Activated CD4-positive, alpha-beta memory T cell treated with anti-CD3 and anti-CD28 coated beads for 36 hours (primary cell): ENCODE measurements at places on chromosomes 1 and 21.

DNA sequence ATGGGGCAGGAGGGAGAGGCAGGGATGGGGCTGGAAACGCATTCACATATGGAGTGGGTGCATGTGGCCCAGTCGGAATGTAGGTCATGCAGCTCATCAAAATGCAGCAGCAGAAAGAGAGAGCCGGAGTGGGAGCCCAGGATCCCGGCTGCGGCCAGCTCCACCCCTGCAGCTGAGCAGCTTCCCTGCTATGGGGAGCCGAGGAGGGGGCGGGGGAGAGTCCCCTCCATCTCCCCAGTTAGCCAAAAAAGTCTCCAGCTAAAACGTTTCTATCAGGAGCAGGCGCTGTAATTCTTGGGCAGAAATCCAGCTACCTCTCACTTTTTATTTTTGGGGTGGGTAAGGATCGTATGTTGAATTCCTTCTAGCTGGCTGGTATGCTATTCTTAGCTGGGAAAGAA, 39.7 kb downstream of the MRPL37 start:
- H3K27me3 ChIP-seq, result no peaks in the 10 kb centered on the region
- H3K36me3 ChIP-seq, result peaks cover 20% of the 10 kb centered on the region
- H3K27ac ChIP-seq, result no peak overlapping the region
- no peak for DNase-seq
- H3K4me1 ChIP-seq, result no peaks in the 10 kb centered on the region

DNA sequence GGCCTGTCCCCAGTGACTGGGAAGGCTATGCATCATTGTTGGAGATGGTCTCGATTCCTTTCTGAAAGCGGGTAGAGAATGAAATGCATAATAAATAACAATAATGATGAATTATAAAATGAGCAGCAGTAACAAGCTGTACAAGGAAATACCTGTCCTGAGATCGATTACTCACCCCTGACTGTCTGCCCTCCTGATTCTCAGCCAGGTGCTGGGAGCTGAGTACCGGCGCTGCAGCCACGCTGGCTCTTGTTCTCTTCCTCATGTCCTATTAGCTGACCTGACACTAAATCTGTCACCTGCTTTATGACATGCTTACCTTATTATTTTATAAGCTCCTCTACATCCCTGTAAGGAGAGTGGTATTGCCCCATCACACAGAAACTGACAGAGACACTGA, 3.4 kb downstream of the AGPAT3 start:
- H3K27me3 ChIP-seq, result no peaks in the 10 kb centered on the region
- peaks cover 63% of the 10 kb centered on the region for H3K4me1 ChIP-seq
- peak overlapping the region; percentile 90 for H3K27ac ChIP-seq
- no peak for DNase-seq
- H3K36me3 ChIP-seq, result peaks cover 35% of the 10 kb centered on the region

GRCh38 chr1:162913345-162913744, 52.4 kb upstream of the CCDC190 start:
- H3K4me3 ChIP-seq, result no peak overlapping the region
- H3K36me3 ChIP-seq, result peaks cover 5% of the 10 kb centered on the region
- no peaks in the 10 kb centered on the region for H3K4me1 ChIP-seq
- DNase-seq, result no peak
- peaks cover 11% of the 10 kb centered on the region for H3K27me3 ChIP-seq

DNA sequence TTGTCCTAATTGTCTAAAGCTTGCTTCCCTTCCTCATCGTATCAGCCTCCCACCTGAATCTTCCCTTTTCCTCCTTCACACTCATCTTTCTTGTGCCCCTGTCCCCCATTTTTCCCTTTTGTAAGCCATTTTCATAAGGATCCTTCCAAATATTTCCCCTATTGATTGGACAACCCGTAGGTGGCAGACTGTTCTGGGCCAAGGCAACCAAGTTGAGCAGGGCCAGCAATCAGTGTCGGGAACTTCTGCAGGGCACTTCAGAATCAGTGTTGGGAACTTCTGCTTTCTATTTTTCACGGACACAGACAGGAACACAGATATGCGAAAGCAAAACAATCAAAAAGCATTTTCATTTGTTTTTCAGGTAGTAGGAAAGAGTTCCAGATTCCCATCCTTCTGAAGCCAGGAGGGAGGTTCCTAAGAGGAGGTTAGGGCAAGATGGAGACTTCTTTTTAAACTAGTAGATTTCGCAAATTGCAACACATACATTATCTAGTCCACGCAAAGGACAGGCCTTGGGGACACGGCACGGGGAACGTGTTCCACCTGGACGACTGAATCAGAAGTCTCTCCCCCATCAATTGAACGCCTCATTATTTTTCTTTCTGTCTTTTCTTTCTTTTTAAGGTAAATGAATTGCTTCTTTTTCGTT, 691 bp upstream of the MPZL1 start:
- no peaks in the 10 kb centered on the region for H3K27me3 ChIP-seq
- H3K36me3 ChIP-seq, result no peaks in the 10 kb centered on the region
- H3K4me1 ChIP-seq, result peaks cover 48% of the 10 kb centered on the region

DNA sequence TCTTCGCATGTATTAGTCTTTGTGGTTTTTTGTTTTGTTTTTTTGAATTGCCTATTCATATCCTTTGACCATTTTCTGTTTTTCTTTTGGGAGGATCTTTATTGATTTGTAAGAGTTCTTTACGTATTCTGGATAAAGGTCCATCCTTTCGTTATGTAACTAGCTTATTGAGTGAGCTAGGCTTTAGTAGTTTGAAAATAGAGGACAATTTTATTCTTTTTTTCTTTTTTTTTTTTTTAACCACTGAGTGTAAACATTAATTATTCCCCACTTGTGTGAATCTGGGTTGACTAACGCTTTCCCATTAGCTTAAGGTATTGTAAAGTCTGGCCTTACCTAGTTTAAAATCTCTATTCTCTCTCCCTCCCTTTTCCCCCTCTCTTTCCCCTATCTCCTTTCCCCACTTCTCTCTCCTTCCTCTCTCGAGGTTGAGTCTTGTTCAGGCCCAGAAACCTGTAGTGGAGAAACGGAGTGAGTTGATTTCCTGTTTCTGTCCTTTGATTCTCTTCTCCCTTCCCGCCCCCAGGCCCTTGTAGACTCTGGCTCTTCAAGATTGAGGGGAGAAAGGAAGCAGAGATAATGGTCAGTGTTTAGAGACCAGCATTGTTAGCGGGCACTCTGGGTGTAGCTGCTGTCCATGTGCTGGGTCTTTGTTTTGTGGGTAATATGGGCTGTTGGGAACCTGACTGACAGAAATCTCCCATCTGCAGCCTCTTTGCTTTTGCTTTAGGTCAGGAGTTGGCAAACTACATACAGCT, 1.5 kb downstream of the MORC3 start:
- H3K4me1 ChIP-seq, result peaks cover 38% of the 10 kb centered on the region
- DNase-seq, result peak; percentile 26
- H3K36me3 ChIP-seq, result peaks cover 24% of the 10 kb centered on the region

GRCh38 chr1:178051071-178051470, 42.8 kb upstream of the RASAL2 start:
- H3K4me3 ChIP-seq, result no peak overlapping the region
- H3K36me3 ChIP-seq, result no peaks in the 10 kb centered on the region
- no peak overlapping the region for H3K27ac ChIP-seq
- no peak for DNase-seq

- H3K27ac ChIP-seq, result no peak overlapping the region
- H3K4me3 ChIP-seq, result no peak overlapping the region
- H3K4me1 ChIP-seq, result no peaks in the 10 kb centered on the region
- DNase-seq, result no peak
- H3K36me3 ChIP-seq, result no peaks in the 10 kb centered on the region
Measured at GRCh38 chr1:64235181-64235580, 31.8 kb downstream of the UBE2U start.

GRCh38 chr1:116494745-116495144, 76.1 kb downstream of the CD58 start:
- H3K27ac ChIP-seq, result no peak overlapping the region
- H3K36me3 ChIP-seq, result no peaks in the 10 kb centered on the region
- DNase-seq, result no peak
- H3K4me3 ChIP-seq, result no peak overlapping the region
- peaks cover 8% of the 10 kb centered on the region for H3K4me1 ChIP-seq

- H3K27me3 ChIP-seq, result peaks cover 11% of the 10 kb centered on the region
- no peaks in the 10 kb centered on the region for H3K4me1 ChIP-seq
- H3K27ac ChIP-seq, result no peak overlapping the region
- no peak overlapping the region for H3K4me3 ChIP-seq
- no peak for DNase-seq
- H3K36me3 ChIP-seq, result no peaks in the 10 kb centered on the region
Measured at GRCh38 chr1:166813508-166814223, 25.6 kb upstream of the POGK start.

GRCh38 chr1:174337000-174337681, 110.6 kb upstream of the GPR52 start:
- H3K27me3 ChIP-seq, result no peaks in the 10 kb centered on the region
- peaks cover 9% of the 10 kb centered on the region for H3K36me3 ChIP-seq
- H3K4me3 ChIP-seq, result no peak overlapping the region
- no peak for DNase-seq
- no peak overlapping the region for H3K27ac ChIP-seq

GRCh38 chr1:25683177-25683576, 66.6 kb downstream of the MAN1C1 start:
- H3K27me3 ChIP-seq, result peaks cover 2% of the 10 kb centered on the region
- no peaks in the 10 kb centered on the region for H3K36me3 ChIP-seq
- H3K27ac ChIP-seq, result no peak overlapping the region
- H3K4me3 ChIP-seq, result no peak overlapping the region
- peaks cover 9% of the 10 kb centered on the region for H3K4me1 ChIP-seq

DNA sequence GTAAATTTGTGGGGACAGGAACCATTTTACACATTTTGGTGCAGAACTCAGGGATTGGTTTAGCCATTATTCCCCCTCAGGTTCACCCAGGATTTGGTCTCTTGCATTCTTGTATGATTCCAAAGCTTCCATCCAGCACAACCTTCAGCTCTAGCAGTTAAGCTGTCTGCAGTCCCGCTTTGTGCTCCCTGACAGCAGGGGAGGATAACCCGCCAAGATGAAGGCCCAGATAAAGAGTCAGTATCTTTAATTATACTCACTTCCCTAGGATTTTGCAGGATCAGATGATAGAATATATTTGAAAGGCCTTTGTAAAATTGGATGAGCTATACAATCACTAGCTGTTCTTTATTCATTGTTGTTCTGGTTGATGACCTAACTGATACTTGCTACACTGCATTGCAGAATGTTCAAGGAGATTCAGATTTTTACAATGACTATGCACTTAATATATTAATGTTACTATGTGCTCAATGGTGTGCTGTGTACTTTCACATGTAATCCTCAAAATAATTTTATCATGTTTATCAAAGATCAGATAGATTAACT, 49.8 kb downstream of the SLC16A1 start:
- peaks cover 4% of the 10 kb centered on the region for H3K36me3 ChIP-seq
- peaks cover 37% of the 10 kb centered on the region for H3K4me1 ChIP-seq
- H3K4me3 ChIP-seq, result no peak overlapping the region
- no peak for DNase-seq
- H3K27me3 ChIP-seq, result no peaks in the 10 kb centered on the region

DNA sequence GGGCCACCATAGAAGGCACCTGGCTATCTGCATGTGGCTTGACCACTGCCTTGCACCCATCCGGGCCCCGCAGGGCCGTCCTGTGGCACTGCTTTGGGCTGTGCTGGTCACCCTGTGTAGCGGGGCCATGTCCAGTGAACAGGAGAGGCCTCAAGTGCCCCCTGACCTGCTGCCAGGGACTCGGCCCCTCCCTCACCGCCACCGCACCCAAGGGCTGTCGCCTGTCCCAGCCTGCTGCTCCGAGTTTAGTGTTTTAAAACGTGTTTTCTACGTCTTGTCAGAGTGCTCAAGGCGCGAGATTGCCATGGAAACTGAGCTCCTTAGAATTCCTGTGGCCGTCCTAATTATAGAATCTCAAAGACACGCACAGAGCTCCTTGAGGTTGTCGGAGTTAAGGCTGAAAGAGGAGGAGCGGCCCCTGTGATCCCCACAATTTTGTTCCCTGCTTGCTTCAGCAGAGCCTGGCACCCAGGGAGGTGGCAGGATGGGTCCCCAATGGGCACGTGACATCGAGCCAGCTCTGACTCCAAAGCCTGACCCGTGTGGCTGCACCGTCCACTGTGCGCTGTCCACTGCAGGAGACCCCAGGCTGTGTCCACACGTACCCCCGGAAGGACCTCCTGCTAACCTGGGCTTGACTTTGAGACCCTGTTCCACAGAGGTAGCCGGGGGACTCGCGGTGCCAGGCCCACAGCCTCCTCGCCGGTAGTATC, 66.2 kb downstream of the FAAP20 start:
- H3K27ac ChIP-seq, result no peak overlapping the region
- no peaks in the 10 kb centered on the region for H3K36me3 ChIP-seq
- no peak overlapping the region for H3K4me3 ChIP-seq
- DNase-seq, result no peak
- H3K4me1 ChIP-seq, result peaks cover 19% of the 10 kb centered on the region
- H3K27me3 ChIP-seq, result no peaks in the 10 kb centered on the region

DNA sequence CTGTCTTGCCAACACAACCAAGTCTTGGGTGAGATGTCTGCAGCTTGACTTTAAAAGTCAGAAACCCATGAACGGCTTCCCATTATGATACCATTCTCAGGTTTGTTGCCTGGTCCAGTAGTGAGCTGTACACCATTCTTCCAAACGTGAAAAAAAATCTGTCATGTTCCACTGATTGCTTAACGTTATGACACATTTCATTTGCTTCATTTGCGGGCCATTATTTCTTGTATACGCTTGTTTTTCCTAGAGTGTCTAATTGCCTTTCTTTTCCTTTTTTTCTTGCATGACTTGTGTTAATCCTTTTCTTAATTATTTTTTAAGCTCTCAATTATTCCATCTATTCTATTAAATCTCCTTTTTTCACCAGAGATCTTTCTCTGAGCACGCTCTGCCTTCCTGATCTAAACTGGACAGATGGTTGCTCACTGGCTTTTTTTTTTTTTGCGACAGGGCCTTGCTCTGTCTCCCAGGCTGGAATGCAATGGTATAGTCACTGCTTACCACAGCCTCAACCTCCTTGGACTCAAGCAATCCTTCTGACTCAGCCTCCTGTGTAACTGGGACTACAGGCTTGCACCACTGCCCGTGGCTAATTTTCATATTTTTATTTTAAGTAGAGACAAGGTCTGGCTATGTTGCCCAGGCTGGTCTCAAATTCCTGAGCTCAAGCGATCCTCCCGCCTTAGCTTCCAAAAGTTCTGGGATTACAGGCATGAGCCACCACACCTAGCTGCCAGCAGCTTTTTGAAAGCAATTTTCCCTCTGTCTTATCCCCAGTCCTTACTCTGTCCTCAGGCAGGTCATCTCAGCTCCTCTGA, 31.7 kb upstream of the CAMTA1 start:
- no peak overlapping the region for H3K4me3 ChIP-seq
- H3K27ac ChIP-seq, result no peak overlapping the region
- no peaks in the 10 kb centered on the region for H3K36me3 ChIP-seq
- no peak for DNase-seq

GRCh38 chr1:189971656-189972055, 506.0 kb downstream of the BRINP3 start:
- no peak for DNase-seq
- H3K36me3 ChIP-seq, result no peaks in the 10 kb centered on the region
- H3K27me3 ChIP-seq, result no peaks in the 10 kb centered on the region
- no peak overlapping the region for H3K27ac ChIP-seq
- H3K4me1 ChIP-seq, result no peaks in the 10 kb centered on the region
